Sciatic nerve (tissue), 2 donors: ENCODE measurements at places on chromosomes 1 and 21.

DNA sequence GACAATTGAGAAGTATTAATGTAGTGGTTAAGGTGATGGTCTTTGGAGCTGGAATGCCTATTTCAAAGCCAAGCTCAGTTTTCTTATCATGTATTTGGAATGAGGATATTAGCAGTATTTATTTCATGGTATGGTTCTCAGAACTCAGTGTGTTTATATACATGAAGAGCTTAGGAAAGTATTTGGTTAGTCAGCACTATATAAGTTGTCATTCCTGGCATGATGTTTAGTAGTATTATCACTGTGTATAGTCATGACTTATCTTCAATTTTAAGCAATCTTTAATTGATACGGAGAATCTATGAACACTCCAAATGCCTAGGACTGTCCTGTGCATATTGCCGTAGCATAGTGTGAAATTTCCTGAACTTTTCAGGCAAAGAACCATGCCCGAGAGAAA, 501.9 kb upstream of the USP24 start:
- no peak for DNase-seq

DNA sequence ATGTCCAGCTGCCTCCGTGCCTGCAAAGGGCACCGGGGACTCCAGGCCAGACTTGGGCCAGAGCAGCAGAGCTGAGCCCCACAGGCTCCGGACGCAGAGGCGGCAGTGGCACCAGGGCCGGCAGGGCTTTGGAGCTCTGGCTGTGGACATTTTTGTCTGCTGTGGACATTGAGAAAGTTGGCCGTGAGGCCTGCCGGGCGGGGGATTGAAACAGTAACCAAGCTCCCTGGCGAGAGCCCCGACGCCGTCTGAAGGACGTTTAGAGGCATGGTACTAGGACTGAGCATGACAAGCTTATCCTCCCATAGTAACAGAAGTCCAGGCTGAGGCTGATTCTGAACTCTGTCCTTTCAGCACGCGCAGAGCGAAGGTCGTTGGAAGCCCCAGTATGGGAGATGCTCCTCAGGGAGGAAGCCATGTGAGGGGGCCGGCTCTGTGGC, 323.8 kb downstream of the AMY1C start:
- DNase-seq: no peak

- no peak for DNase-seq
Observed at GRCh38 chr1:110581682-110582145, 24.4 kb downstream of the KCNA2 start.

- no peak for DNase-seq
Observed at GRCh38 chr21:16634515-16634914, 878.3 kb upstream of the CXADR start.

GRCh38 chr1:22736501-22737080, 26.0 kb downstream of the EPHB2 start:
- DNase-seq: peak; percentile 55

DNA sequence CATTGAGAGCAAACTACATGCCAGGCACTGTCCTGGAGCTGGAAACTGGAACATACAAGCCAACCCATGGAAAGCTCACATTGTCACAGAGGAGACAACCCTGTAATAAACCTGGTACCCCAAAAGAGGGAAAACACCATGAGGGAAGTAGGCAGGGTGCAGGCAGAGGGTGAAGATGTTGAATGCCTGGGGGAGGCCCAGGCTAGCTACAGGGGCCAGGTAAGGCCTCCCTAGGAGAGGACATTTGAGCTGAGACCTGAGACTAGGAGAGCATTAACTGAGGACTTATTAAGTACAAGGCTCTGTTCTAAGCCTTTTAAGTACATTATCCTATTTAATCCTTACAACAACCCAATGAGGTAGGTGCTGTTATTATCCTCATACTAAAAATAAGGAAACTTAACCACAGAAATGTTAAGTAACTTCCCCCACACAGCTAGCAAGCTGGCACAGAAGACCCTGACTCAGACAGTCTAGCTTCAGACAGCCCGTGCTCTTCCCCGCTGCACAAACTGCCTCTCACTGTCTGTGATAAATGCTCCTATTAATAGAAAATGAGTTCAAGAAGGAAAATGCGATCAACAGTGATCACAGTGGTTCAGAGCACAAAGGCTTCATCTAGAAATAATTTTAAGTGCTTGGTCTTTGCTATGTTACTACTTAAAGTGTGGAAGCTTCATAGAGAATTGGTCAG, 41.8 kb downstream of the ZNF281 start:
- DNase-seq: no peak
